ENCODE measurements at places on chromosomes 11 and 22.

DNA sequence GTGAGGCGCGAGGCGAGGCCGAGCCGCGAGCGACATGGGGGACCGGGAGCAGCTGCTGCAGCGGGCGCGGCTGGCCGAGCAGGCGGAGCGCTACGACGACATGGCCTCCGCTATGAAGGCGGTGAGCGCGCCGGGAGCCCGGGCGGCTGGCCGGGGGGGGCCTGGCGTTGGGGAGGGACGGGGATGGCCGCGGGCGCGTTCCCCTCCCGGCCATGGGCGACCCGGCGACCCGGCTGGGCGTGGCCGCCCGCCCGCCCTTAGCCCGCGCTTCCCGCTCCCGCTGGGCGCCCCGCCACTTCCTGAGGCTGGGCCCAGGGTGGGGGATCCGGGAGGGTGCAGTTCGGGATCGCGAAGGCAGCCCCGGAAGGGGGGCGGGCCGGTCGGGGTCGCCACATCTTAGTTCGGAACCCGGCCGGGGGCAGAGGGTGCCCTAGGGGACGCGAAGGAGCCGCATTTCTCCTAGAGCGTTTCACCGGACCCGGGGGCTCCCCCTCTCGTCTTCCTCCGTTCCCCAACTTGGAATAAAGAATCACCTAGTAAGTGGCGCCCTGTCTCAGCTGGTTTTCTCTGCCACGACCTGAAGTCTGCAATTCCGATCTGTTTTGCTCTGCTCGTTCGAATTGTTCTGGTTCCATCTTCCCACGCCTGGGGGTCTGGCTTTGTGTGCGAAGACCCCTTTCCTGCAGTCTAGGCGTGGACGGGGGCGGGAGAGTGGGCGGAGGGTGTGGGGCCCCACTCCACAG, 536 bp downstream of the YWHAH start:
- DNase-seq, result no peak

- no peak for DNase-seq
These were observed 53.9 kb downstream of the ETS1 start for GRCh38 chr11:128533472-128533871.

DNA sequence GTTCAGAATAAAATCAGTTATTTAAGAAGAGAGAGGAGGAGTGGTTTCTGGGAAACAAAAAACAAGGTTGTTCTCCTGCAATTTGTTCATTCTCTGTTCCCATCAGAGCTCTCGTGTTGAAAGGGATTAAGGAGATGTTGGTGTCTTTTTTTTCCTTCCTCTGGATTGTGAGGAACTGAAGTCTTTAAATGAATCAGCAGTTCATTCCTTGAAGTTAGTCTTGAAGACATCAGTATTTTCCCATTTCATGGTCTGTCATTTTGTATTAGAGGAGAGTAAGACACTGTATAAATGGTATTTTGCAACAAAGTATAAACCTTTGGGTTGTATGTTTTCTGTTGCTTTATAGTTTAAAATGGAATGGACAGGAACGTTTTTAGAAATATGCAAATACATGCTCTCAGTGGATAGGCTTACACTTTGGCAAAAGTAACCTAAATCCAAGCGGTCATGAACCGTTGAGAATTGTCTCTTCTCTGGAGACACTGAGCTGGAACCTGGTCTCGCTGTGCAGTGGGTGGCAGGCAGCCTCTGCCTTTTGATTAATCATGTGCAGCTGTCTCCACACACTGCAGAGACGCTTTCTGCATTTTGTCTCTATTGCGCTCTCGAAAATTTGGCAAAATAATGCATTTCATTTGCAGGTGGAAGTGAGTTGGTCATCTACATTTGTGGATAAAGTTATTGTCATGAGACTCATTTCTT, 33.0 kb downstream of the SAMM50 start:
- DNase-seq, result no peak

GRCh38 chr11:80048513-80048912, 607.7 kb upstream of the TENM4 start:
- no peak for DNase-seq

- no peak for DNase-seq
These were observed 33.3 kb upstream of the NNMT start for GRCh38 chr11:114262681-114263512.

DNA sequence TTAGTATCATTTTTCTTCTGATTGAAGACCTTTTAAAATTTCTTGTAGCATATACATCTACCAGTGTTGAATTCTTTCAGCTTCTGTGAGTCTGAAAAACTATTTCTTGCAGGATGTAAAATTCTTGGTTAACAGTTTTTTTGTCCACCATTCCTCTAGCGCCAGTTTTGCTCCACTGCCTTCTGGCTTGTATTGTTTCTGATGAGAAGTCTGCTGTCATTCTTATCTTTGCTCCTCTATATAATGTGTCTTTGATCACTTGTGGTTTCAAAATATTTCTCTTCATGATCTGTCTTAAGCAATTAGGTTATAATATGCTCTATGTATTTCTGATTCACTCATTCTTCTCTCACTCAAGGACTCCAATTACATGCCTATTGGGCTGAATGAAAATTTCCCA, 152.3 kb downstream of the INSC start:
- DNase-seq, result no peak

DNA sequence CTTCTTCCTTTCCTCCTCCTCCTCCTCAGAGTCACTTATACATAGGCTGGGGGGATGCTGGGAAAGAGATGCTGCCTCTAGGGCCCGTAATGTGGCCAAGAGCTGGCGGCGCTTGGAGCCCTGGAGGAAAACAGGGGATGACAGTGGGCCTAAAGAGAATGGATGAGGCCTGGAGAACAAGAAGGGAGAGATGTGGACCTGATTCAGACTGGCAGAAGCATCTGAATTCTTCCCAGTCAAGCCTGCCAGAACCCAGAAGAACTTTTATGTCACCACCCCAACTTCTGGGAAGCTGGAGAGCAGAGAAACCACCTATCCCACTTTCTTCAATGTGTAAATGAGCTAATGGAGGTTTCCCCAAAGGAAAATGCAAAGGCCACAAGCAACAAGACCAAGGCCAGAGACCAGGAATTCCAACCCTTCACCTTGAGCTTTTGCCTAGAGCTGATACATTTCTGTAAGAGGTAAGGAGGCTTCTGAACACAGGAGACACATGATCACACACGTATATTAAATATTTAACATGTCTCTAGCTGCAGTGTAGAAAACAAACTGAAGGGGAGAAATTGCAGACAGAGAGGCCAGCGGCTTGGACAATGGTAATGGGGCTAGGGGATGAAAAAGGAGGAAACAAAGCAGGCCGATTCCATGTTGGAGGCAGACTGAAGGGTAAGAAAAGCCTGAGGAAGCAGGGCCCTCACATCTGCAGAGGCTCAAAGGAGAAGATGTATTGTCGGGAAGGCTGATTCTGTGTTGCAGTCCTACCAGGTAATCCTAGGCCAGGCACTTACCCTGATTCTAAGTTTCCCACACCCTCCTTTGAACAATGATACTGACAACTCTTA, 1.1 kb downstream of the RRP8 start:
- no peak for DNase-seq

DNA sequence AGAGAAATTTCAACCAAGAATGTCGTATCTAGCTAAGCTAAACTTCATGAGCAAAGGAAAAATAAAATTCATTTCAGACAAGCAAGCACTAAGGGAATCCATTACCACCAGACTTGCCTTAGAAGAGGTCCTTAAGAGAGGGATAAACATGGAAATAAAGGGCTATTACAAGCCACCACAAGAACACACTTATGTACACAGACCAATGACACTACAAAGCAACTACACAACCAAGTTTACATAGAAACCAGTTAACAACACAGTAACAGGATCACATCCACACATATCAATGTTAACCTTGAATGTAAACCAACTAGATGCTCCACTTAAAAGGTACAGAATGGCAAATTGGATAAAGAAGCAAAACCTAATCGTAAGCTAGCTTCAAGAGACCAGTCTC, 38.0 kb downstream of the TMEM123 start:
- DNase-seq, result no peak

GRCh38 chr11:113167599-113167998, 146.8 kb upstream of the TTC12 start:
- DNase-seq, result no peak

DNA sequence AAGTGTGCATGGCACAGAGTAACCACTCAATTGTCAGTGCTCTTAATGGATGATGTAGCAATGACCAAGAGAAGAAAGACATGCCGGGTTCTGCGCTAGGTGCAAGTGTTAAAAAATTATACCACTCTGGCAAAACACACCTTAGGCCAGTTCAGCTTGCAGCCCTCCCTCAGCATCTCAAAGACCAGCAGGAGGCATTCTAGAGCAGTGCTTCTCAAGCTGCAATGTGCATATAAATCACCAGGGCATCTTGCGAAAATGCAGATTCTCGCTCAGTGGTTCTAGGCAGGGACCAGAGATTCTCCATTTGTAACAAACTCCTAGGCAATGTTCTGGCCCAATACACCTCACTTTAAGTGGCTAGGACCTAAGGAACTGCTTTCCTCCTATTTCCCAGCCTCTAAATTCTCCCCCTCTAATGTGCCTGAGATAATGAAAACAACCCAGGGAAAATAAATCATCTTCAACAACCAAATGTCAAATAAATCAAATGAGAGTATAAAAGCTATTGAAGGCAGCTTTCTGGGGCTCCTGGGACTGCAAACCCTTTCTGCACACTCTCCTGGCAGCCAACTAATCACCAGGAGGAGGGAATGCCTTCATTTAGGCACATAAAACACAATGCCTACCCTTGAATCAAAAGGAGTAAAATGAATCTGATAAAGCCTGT, 337.2 kb upstream of the API5 start:
- DNase-seq, result no peak

GRCh38 chr11:86184728-86185380, 59.7 kb upstream of the EED start:
- DNase-seq, result no peak

DNA sequence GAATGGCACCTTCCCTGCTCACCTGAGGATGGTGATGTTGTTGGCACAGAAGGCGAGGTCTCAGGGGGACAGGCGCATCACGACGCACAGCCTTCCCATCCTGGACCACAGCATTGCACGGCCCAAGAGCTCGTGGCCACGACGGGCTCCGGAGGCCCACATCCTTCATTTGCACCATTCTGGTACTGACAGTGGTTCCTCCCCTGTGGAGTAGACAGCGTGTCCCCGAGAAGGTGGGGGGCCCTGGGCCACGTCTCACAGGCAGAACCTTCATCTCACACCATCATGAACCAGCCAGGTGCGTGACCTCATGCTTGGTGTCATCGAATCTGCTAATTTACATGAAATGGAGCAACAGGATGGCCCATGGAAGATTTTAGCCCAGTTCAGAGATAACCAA, 180.0 kb downstream of the CTTN start:
- no peak for DNase-seq

DNA sequence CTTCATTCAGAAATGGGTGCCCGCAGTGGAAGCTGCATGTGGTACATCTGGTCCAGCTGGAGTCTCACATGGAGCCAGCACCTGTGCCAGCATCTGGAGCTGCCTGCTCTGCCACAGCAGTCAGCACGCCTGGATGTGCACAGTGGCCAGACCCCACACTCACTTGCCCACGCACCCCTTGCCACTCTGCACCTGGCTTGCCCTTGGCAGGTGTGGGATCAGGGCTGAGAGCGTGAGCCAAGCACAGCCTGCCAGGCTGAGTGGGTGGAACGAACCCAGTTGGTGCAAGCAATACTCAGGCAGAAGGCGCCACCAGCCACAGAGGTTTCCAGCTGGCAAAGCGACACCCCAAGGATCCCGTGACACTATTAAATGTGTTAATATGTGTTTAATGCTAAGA, 95.5 kb upstream of the AMOTL1 start:
- no peak for DNase-seq

- DNase-seq, result no peak
These were observed 43.6 kb downstream of the OR2AG2 start for GRCh38 chr11:6727971-6728760.

DNA sequence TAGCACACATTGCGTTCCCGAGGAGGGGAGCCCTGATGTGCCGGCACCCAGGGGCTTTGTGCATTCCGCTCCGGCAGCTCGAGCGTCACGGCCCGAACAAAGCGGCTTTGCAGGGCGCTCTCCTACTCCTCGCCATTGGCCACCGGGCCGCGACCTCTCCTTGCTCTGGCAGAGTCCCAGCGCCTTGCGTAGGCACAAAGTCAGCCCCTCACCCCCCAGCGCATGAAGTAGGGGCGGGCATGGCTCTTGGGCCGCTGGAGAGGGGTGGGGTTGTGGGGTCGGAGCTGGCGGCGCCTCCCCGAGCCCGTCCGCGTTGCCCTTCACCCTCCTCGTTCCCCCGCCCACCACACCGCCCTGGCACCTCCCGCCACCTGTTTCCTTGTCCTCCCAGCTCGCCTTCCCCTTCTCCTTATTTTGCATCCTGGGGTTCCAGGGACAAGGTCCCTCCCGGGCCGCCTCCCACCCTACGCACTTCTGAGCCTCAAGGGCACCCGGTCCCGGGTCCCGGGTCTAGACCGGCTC, 753 bp upstream of the PPARA start:
- DNase-seq, result no peak

- no peak for DNase-seq
These were observed 70.2 kb downstream of the RTL6 start for GRCh38 chr22:44427611-44428470.

DNA sequence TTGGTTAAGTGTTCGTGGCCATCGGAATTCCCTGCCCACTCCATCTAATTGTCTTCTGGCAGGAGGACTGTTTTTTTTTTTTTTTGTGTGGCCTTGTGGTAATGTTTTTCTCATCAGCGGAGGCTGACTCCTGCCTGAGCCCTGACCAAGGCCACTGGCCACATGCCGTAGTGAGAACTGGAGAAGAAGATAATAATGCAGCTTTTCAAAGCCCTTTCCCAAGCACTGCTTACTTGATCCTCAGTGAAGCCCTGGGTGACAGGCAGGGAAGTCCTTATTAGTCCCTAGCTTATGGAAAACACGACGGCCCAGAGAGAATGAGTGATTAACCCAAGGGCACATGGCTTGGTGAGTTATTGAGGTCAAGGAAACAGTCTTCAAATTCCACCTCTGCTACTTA, 71.2 kb downstream of the ADM start:
- DNase-seq, result no peak

DNA sequence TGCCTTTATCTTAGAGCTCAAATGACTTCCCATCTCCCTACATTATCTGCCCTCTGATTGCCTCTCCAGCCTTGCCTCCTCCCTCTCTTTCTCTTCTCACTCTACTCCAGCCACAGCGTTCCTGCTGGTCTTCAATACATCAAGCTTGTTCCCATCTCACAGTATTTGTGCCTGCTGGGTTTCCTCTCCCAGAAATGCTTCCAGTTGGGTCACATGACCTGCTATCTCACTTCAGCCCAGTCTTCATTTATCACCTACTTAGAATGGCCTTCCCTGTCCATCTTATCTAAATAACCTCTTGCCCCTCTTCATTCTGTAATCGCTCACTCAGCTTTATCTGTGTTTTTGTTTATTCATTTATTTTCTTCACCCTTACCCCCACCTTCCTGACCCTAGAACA, 61.8 kb upstream of the FAR1 start:
- no peak for DNase-seq

- no peak for DNase-seq
These were observed 132.3 kb upstream of the C11orf58 start for GRCh38 chr11:16605894-16606783.

GRCh38 chr11:128965485-128965884, 22.8 kb upstream of the TP53AIP1 start:
- DNase-seq, result no peak

Data from D721Med (cell line).